AG08395 (cell line): ENCODE measurements at places on chromosomes 6 and 20.

DNA sequence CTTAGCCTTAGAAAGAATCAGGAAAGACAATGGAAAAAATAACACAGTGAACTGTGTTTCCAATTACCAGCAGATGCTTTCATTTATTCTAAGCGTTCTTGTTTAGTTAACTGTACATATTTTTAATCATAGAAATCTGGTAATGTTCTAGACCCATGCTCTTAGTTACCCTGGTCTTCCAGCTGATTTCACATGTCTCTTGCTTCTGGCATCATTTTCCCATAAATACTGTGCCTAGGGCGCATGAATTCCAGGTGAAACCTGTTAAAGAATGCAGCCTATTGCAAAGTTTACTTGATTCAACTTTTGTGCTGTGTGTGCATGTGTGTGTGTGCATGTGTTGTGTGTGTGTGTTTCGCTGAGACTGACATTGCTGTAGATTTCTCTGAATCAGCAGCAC is 178.6 kb downstream of the PDE7B start:
- no peak for DNase-seq

DNA sequence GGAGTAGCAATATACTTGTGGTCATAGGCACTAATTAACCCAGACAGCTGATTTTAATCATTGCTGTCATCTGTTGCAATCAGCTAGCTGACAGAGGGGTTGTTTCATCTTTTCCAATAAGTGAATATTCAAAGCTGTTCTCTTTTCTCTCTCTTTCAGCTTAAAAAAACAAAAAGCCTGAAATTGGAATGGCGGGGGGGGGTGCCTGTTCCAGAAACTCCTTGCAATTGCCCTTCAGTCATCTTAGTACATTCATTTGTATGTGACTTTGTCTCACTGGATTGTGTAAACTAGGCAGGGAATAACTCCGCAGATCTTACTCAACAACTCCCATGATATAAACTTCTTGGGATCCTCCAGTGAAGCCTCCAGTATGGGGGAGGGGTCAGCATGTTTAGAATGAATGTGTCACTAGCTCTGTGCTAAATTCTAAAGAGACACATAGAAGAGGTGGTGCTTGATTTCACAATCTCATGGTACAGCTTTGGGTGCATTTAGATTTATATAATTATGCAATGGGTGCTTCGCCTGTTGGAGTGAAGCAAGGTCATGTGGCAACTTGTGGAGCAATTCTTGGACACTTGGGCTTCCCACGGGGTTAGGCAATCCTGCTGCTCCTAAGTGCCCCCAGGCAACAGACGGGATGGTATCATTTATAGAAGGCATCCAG is 40.1 kb downstream of the SLC24A3 start:
- peak; percentile 33 for DNase-seq

DNA sequence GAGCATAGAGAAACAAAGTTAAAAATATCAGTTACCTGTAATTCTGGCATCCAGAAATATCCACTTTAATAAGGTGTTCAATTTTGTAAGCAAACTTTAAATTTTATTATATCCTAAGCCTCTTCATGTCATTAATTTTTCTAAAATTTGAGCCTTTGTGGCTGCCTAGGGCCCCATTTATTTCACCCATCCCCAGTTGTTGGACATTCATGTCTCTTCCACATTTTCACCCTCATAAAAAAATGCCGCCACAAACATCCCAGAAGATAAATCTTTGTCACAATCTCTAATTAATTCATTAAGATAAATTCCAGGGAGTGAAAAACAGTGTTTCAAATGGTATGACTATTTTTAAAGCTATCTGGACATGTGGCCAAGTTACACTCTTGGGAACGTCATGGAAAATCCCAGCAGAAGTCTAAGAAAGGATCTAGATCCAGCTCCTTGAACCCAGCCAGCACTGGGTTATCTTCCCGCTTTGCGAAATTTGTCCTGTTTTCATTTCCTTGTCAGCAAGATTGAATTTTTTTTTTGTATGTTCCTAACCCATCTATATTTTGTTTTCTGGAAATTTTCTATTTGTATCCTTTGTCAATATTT is 97.2 kb downstream of the TMEM242 start:
- DNase-seq, result peak; percentile 74

DNA sequence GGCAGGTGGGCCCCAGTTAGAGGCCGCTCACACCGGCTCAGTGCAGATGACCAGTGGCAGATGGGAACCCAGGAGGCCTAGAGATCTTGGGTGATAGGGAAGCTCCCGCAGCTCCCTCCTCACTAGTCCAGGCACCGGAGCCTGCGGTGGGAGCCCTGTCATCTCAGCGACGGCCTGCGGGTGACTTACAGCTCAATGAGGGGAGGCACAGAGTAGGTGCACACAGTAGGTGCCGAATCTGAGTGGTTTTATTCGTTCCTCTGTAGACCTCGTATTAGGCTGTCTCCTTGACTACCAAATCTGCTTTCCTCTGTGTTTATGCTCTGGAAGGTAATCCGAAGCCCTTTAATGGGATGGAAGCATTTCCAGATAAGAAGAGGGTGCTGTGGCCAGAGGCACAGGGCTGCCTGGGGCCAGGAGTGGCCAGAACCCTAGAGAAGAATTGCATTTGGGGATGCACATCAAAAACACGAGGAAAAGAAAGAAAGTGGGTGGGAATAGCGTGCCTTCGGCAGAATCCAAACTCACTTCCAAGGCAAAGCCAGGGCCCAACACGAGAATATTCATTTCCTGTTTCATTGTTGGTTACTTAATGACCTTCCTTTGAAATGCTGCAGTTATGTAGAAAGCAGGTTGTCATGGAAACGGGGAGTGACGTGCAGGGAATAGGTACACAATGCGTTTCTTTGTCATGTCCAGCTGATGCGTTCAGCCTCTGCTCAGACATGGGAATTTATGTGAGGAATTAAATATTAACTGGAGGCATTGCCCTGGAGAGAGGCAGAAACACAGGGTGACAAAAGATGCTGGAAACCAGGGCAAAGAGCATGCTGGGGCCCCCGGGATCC is 24.7 kb downstream of the MYT1 start:
- no peak for DNase-seq

DNA sequence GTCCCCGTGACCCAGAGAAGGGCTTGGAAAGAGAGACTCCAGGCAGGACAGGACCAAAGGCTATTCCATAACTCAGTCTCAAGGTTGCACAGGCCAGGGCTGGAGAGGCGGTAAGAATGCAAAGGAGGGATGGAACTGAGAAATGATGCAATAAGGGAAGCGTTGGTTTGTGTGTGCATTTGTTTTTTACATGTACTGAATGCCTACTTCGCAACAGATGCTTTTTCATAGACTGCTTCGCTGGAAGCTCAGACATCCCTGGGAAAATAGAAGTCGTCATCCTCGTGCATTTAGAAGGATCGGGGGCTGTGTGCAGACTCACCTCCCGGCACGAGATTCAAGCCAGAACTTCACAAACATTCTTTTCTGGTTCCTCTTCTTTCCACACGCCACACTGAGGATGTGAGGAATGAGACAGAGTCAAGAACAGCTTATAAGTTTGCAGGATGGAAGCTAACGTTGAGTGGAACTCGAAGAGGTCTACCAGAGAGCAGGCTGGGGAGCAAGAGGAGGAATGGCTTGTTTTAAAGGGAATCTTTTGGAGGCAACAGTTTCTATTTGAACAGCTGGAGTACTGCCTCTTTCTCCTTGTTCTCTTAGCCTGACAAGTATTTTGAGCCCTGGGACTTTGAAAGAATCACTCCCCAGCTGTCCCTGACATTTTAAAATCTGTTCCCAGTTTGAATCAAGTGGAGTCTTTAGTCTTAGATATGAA is 19.3 kb upstream of the LY86 start:
- no peak for DNase-seq

DNA sequence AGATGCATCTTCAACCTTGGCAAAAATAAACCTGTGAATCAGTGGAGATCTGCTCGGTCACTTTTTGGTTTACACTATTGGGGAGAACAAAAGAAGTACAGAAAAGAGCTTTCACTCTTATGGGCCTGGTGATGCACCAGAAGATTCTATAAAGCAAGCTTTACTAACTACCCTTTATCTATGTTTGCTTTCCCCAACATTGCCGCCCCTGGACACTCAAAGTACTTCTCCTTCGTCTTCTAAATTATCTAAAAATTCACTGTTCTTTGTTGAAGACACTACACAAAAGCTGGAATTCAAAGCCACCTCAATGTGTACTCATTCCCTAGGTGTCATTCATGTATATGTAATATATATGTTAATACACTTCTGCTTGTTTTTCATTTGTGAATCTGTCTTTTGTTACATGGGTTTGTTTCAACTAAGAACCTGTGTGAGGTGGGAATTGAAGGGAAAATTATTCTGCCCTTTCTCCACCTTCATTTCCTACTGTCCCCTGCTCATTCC is 97.9 kb upstream of the BTN3A2 start:
- no peak for DNase-seq

GRCh38 chr20:8242827-8243724 is 111.0 kb downstream of the PLCB1 start:
- DNase-seq, result no peak

- DNase-seq, result peak; percentile 46
Measured at GRCh38 chr20:22905658-22906057, 129.5 kb upstream of the SSTR4 start.

DNA sequence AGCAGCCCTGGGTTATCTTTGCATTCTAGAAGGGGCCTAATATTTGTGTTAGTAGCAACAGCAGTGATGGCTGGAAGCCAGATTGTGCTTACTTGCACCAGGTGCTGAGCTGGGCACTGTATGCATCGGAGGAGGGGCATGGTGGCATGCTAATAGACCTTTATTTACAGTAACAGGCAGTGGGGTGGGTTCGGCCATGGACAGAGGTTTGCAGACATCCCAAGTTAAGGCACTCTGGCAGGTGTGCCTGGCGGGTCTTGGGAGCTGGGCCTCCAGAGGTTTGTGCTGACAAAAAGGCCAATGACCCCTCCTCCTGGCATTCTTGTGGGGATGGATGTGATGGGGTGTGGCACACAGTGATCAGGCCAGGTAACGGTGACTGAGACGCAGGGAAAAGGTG is 39.0 kb upstream of the CD93 start:
- no peak for DNase-seq

DNA sequence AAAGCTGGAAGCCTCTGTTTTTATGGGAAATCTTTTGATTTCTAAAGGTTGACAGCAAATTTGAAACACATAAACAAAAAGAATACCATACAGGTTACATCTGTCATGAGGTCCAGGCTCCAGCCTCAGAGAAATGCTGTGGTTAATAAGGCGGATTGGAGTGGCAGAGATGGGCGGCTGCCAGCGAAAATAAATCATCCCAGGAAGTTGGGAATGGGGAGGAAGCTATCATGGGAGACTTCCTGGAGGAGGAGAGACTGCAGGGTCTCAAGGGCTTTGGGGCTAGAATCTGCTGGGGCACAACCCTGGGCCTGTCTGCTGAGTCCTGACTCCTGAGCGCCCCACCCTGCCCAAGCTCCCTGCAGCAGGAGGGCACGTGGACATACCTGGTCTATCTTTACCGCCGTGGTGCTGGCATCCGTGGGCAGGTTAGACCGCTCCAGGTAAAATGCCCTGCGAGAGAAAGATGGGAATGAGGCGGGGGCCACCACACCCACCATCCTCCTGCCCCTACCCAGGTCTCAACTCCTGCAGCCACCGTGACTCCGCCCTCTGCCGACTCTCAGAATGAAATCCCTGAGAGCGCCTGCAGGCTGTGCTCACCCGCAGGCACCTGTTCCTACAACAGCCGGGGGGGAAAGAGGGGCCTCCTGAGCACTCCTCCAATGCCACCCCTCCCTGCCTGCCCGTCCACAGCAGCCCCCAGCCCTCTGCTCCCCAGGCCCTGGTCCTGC is 197.3 kb downstream of the PREX1 start:
- no peak for DNase-seq

DNA sequence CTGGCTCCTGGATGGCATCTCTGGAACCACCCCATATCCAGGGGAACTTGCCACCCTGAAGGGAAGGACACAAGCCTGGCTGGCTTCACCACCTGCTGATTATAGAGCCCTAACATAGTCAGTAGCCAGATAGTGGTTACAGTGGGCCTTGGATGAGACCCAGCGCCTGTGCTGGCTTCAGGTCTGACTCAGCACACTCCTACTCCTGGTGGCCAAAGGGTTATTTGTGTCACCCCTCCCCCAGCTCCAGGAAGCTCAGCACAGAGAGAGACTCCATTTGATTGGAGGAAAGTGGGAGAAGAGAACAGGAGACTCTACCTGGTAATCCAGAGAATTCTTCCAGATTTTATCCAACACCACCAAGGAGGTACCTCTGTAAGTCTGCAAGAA is 12.8 kb downstream of the SNX14 start:
- peak; percentile 5 for DNase-seq

DNA sequence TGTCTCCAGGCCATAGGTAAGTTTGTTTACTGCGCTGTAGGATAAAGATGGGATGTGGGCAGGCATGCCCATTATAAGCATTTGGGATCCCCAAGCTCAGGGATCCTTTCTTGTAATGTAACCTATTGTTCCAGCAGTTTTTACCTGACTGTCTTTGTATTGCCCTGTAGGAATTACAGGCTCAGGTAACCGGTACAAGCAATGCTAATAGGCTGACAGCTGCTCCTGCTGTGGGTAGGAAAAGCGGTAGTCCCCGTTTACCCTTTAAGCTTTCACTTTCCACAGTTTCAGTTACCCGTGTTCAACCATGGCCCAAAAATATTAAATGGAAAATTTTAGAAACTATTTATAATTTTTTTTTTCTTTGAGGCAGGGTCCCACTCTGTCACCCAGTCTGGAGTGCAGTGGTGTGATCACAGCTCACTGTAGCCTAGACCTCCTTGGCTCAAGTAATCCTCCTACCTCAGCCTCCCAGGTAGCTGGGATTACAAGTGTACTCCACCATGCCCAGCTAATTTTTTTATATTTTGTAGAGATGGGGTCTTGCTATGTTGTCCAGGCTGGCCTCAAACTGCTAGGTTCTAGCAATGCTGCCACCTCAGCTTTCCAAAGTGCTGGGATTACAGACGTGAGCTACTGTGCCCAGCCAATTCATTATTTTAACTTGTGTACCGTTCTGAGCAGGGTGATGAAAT is 108.6 kb downstream of the CDYL start:
- DNase-seq, result no peak

DNA sequence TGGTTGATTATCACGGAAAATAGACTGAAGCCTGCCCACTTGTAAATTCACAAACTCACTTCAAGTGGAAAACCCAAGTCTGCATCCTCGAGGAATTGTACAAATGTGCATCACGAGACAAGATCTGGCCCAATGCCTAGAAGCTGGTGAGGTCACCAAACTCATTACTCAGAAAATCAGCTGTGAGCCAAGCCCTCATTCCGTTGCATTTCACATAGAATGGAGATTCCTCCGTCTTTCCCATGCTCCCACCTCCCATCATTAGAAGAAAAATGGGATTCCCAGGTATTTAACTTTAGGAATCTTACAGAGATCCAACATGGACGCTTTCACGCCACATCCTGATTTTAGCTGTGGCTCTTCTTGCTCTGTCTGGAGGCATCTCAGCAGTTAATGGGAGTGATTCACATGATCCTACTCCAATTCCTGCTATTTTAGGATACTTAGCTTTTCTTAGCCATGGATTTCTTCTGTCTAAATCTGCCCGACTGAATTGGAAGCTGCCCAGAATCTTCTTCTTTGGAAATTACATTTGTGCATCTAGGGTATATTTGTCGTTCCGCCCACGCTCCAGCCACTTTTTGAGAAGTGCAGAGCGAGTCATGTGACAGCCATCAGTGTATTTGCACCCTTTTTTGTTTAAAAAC is 68.7 kb upstream of the STMND1 start:
- peak; percentile 88 for DNase-seq
